ENCODE measurements at places on chromosomes 13 and 19.

GRCh38 chr13:77868717-77869116, 49.9 kb downstream of the EDNRB start:
- DNase-seq: no peak

DNA sequence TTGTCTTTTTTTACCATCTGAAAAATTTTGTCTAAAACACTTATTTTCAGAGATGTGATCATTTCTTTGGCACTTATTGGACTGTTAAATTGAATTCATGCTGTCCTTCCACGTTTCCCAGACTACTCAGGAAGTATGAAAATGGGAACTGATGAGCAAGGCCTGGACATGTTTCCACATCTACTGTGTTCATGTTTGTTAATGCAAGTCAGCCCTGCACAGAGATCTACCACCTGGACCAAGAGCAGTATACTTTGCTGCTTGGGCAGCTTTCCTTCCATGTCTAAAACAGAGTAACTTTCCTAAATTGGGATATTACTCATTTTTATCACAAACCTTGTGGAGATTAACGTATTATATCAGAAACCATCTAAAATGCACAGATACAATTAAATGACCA, 687.4 kb downstream of the DIAPH3 start:
- no peak for DNase-seq

- DNase-seq: no peak
These were observed 73.0 kb downstream of the GADD45B start for GRCh38 chr19:2548966-2549365.

DNA sequence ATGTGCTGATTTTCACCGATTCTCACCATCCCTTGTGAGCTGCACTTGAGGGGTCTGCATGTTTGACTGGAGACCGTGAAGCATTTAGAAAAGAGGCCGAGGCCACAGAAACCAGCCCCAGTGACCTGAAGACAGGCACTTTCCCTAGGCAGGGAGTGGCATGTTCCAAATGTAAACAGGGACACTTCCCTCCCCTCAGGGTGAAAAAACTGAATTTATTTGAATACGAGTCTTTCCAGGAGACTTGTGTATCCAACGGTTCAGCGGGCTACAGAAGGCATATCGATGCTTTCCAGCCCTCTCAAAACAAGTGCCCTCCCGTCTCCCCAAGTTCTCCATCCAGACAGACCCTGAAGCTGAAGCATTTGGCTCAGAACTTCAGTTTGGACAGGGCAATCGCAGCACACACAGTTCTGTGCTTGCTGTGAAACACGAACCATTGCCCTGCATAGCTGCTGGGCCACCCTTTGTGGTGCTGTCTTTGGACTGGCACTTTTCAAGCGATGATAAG, 106.1 kb downstream of the ZIC5 start:
- no peak for DNase-seq

Measured in skeletal muscle cell (primary cell).